Stimulated activated CD8-positive, alpha-beta memory T cell treated with anti-CD3 and anti-CD28 coated beads, Interleukin-4, amount 100 ng/mL, for 1 hour (primary cell): ENCODE measurements at places on chromosomes 11 and 22.

DNA sequence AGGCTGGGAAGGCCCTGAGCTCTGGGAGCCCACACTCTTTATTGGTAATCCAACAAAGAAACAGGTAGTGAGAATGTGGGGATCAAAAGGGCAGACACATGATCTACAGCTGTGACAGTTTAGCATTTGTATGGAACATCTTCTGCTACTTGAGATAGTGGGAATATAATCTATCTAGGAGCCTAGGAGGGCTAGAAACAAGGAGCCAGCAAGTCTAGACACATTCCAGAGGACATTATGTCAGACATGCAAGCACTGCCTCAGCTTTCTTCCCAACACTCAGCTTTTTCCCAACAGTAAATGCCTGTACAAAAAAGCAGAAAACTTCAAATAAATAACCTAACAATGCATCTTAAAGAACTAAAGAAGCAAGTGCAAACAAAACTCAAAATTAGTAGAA lies 1150.6 kb upstream of the RAG2 start:
- no peak for DNase-seq

DNA sequence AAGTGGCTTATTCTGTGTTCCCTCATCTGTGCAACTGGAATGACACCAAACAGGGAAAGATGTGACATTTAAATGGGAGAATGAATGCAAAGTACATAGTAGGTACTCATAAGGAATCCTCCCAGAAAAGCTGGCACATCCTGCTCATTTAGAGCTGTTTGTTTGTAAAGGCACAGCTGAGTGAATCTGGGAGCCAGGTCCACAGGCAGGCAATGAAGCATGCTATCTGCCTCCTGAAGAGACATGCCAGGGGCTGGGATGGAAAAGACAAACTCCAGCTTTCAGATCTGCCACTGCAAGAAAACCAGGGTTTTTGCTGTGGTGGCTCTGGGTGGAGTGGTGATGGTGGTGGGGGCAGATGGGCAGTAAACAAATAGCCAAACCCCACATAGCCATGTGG lies 150.1 kb downstream of the TENM4 start:
- DNase-seq: no peak

GRCh38 chr22:19706661-19707151 lies 7.6 kb upstream of the SEPTIN5 start:
- no peak for DNase-seq

- DNase-seq: no peak
These were observed 15.6 kb downstream of the GDPD5 start for GRCh38 chr11:75510004-75510722.

DNA sequence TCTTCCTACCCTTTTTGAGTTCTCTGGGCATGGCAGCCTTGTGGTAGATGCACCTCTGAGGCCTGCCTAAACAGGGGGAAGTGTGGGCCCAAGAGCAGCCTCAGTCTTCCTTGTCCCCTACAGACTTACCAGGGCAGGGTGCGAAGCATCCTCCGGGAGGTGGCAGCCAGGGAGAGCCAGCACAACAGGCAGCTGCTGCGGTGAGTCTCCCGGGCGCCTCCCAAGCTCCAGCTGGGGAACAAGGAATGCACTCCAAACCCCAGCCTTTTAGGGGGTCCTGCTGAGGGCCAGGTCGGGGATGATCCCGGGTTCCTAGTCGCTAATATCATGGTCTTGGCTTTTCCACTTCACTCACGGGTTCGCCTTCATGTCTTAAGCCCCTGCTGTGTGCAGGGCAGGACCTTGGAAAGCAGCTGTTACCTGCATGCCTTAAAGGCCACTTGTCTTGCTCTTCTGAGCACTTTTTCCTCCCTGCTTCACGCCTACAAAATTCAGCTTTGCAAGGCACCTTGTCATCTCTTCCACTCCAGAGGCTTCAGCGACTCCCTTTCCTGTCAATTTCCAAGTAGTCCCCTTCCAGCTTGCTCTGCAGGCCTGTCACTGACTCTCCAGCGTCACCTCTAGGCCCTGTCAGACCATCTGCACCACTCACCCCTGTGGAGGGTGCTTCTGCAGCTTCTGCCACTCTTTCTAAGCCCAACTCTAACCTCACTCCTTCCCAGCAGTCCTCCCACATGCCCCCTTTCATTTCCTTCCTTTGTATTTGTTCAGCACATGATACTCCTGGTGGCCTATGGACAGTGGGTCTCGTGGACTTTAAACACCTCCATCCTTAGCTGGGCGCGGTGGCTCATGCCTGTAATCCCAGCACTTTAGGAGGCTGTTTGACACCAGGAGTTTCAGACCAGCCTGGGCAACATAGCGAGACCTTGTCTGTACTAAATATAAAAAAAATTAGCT lies 57.0 kb downstream of the PISD start:
- DNase-seq: no peak

GRCh38 chr22:50016308-50016987 lies 3.9 kb upstream of the IL17REL start:
- no peak for DNase-seq

GRCh38 chr11:20448834-20449233 lies 61.3 kb downstream of the PRMT3 start:
- DNase-seq: no peak

GRCh38 chr11:34030382-34030781 lies 21.1 kb upstream of the CAPRIN1 start:
- no peak for DNase-seq
